CMK (cell line): ENCODE measurements at places on chromosomes 2 and 18.

DNA sequence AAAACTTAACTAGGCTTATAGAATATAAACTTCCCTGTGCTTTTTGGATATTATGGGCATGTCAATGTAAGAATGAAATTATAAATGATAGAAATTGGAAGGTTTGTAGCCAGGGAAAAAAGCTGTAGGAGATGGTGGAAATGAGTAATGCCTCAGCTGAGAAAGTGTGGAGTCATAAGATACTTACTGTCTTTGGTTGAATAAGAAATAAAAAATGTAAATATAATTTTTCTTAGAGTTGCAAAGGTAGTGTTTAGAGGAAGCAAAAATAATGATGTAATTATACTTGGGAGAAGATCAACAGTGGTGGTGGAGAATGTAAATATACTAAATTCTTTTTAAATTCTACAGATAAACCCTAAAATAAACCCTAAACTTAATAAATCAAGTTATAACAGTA, 26.2 kb upstream of the RND3 start:
- DNase-seq: no peak

- no peak for DNase-seq
Measured at GRCh38 chr2:240559286-240559685, 871 bp upstream of the DUSP28 start.

DNA sequence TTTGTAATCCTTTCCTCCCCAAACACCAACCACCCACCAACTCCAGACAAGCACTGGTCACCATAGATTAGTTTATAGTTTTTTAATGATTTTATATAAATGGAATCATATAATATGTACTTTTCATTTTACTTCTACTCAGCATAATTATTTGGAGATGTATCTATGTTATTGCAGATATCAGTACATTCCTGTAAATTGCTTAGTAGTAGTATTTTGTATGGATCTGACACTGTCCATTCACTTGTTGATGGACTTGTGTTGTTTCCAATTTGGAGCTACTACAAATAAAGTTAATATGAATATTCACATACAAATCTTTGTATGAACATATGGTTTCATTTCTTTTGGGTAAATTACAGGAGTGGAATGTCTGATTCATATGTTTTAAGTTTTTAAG, 31.0 kb downstream of the ZC3H15 start:
- DNase-seq: no peak

GRCh38 chr18:46411867-46412690, 244.9 kb downstream of the LOXHD1 start:
- no peak for DNase-seq

- DNase-seq: no peak
Measured at GRCh38 chr2:181326661-181327060, 130.5 kb upstream of the ITGA4 start.

- no peak for DNase-seq
Measured at GRCh38 chr2:177143444-177143843, 69.2 kb upstream of the HNRNPA3 start.

DNA sequence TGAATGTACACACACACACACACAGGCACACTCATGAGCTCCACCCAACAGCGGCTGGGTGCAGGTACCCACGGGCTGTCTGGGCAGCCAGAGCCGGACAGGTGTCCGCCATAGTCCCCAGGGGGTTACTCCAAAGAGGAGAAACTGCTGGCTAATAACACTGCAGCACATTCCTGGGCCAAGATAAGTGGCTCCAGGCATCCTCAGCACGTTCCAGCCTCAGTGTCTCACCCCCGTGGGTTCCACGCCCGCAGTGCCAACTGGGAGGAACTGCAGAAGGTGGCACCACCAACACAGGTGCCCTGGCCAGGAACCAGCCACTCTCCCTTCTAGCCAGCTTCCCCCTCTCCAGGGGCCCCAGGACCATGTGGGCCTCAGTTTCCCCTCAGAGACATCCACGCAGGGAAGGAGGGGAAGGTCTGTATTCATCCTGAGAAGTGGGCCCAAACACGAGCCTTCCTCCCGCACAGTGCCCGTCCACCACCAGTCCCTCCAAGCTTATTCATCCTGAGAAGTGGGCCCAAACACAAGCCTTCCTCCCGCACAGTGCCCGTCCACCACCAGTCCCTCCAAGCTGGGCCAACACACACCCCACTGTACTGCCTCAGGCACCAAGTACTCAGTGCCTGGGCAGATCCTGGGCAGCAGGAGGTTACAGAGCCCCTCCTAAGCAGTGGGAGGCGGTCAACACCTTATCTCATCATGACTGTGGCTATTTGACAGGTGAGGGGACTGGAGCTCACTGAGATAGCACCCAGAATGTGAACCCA, 47.6 kb downstream of the TNS1 start:
- DNase-seq: no peak

DNA sequence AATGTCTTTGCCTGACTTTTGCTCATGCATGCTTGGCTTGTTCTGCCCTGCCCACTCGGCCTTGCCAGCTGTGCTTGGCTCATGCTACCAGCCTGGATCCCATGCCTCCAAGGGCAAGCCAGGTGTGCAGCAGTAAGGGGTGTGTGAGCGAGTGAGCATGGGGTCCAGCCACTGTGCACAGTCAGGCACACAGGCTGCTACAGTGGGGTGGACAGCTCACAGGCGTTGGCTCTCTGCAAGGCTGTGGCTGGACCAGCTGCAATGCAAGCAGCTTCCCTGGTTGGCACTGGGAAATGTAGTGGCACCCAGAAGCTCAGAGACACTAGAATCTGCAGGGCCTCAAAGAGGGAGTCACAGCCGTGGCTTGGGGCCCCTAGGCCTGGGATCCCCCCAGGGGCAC, 529.7 kb downstream of the DSC3 start:
- no peak for DNase-seq

DNA sequence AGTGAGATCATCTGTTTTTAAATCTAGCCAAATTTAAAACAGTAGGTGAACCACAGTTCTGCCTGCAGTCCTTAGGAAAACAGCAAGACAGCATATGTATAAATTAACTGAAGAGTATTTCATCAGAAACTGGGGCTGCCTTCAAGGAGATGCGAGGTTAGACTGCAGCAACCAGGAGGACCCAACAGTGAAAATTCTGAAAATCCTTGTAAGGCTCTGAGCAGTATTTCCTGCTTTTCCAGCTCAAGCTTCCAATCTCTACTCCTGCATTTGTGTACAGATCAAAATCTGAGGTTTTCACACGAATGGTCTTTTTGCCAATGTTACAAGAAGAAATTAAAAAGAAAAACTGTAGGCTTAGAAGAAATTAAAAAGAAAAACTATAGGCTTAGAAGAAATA, 43.7 kb downstream of the CERKL start:
- DNase-seq: no peak
